ENCODE measurements at places on chromosomes 2 and 18.

DNA sequence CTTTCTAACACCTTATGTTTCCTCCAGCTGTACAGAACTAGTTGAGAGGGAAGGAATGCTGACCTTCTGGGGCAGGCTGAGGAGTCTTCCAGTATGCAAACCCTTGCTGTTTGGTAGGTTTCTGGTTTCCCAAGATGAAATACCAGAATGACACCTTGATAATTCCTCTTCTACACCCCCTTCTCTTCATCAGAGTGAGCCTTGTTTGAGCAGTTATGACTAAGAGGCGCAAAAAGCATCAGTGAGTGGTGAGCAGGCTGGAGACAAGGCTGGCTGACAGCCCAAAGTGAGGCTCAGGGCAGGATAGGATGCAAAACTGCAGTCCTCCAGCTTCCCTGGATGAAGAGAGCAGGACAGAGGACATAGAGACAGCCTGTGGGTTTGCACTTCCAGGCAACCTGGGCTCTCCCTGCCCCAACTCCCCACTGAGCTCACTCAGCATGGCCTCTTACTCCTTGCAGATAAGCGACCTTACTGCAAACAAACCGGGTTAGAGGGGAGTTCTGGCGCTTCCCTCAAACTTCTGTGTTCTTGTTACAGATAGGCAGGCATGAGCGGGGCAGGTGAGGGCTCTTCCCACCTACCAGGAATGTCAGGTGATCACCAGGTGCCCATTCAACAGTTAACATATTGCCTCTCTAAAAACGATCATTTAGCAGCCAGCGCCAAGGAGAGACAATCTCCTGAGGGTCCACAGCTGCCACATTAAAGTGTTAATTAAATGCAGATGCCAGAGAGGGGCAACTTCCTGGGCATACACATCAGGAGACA is 5.4 kb downstream of the MPPE1 start:
- no peak for DNase-seq

DNA sequence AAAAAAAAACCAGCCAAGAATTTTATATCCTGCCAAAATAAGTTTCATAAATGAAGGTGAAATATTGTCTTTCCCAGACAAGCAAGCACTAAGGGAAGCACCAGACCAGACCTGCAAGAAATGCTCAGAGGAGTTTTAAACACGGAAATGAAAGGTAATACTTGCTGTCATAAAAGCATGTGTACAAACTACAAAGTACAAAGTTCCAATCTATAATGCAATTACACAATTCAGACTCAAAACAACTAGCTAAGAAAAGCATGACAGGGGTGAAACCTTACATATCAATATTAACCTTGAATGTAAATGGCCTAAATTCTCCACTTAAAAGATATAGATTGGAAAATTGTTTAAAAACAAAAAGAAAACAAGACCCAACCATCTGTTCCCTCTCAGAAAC is 45.0 kb upstream of the ASXL3 start:
- DNase-seq, result no peak

GRCh38 chr18:48446582-48447225 is 37.5 kb upstream of the ZBTB7C start:
- DNase-seq, result peak; percentile 17

GRCh38 chr2:118705032-118705431 is 142.4 kb downstream of the EN1 start:
- DNase-seq, result peak; percentile 60

GRCh38 chr2:75647771-75648170 is 1.2 kb downstream of the MRPL19 start:
- DNase-seq, result no peak

DNA sequence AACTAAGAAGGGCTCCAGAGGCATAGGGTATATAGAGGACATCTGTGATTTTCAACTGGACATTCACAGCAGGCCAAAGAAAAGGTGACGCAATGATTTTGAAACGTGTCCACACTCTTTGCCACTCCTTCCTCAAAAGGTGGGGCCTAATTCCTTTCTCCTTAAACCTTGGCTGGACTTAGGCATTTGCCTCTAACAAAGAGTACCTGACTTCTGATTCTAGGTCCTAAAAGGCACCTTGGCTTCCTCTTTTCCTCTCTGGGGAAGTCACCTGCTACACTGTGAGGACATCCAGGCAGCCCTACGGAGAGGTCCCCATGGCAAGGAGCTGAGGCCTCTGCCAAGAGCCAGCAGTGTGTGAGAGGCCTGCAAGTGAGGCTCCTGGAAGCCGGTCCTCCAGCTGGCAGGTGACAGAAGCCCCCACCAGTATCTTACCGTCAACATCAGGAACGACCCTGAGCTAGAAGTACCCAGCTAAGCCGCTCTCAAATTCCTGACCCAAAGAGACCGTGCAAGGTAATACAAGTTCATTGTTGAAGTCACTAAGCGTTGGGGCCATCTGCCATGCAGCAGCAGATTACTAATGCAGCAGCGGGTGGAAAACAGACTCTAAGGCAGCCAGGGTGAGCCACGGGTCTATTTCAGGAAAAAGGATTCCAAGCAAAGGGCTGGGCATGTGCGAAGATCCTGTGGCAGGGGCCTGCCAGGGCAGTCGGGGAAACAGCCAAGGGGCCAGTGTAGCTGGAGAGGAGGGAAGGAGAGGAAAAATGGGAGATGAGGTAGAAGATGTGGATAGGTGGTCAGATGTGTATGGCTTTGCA is 7.4 kb upstream of the HES6 start:
- no peak for DNase-seq

DNA sequence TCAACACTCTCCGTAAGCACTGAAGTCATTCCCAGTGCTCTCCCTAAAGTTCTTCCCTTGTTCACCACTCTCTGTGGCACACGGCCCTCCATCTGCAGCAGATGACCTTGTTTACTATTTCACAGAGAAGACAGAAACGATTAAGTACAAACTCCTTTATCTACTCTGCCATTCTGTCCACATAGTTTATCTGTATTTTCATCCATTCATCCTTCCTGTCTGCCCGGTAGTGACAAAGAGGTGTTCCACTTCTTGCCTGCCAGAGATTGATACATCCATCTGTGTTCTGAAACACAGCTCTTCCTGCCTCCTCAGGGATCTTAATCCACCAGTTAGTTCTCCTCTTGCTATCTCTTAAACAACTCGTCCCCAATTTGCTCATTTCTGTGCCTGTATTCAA is 77.9 kb upstream of the CD226 start:
- DNase-seq, result no peak

DNA sequence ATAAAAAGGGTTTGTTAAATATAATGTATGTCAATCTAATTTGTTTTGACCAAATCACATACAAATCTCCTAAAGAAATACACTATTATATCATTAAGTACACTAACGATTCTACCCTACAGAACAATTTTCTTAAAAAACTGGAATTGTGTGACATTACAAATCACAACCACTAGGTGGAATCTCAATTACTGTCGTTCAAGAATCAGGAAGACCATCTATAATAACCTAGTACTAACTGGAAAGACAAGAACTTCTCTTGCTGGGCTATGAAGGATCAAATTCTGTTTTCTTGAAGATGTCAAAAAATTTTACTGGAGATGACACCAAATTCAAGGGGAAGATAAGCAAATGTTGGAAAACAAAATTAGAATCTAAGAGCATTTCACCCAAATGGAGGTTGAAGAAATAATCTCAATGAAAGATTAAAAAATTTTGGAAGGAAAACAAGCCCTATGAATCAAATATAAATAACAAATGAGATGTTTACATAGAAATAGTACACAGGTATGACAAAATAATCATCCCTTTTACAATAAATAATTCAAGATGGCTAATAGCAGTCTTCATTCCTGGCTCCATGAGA is 110.9 kb downstream of the STK39 start:
- DNase-seq, result no peak

- no peak for DNase-seq
Observed at GRCh38 chr2:216942016-216942415, 82.2 kb upstream of the TNP1 start.

GRCh38 chr2:67616749-67617148 is 219.6 kb downstream of the ETAA1 start:
- DNase-seq, result no peak

DNA sequence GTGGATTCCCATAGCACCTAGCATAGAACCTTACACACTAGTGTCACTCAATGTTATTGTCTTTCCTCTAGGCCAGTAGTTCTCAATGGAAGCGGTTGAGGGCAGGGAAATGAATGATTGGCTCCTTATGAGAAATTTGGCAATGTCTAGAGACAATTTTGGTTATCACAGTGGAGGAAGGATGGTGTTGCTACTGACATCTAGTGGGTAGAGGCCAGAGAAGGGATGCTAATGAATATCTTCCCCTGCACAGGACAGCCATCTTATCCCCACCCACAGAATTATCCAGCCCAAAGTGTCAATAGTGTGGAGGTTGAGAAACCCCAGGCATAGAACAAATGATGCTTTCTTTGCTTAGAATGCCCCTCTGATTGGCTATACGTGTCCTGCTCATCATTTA is 15.8 kb downstream of the C18orf63 start:
- no peak for DNase-seq
